ENCODE measurements at places on chromosomes 4 and X.

DNA sequence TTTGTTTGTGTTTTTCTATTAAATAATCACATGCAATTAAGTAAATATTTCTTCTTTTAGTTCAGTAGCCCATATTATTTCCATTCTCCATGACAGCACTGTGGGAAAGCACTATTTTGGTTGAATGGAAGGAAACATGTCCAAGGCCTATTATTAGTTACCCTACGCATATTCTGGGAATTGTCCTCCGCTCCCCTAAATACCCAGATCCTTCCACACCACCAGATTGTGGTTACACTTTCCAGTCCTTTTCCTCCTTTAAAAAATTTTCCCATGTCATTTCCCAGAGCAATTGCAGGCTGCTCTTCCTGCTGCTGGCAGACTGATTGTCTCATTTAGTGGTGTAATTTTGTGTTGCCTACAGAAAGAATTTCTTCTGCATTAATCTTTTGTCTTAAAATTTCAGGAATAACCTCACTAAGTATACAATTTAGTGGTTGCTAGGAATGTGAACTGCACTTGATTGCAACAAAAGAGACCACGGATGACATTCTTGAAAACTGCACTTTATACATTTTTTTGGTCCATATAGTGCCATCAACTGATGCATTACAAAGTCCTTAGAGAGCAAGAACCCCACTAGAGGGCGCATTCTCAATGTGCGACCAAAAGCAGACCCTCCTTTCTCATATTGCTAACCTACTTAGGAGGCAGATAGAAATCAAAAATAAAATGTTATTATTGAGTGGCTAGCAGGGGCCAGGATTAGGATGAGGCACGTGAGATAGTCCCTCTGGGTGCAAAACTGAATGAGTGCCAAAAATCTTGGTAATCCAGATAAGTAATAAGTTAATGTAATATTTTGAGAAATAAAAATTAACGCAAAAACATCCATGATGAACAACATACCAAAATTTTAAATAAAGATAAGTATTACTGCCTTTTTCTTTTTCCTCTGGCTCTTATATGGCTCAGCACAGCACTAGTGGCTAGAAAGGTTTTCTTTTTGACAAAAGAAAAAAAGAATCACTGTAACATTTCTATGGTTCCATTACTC lies 98.8 kb upstream of the IQCM start:
- no peak for DNase-seq

GRCh38 chr4:2126309-2127043 lies 67.3 kb downstream of the NAT8L start:
- DNase-seq = no peak

GRCh38 chr4:54368281-54369265 lies 139.5 kb downstream of the PDGFRA start:
- no peak for DNase-seq

GRCh38 chr4:115249808-115250207 lies 136.4 kb upstream of the NDST4 start:
- DNase-seq = no peak

DNA sequence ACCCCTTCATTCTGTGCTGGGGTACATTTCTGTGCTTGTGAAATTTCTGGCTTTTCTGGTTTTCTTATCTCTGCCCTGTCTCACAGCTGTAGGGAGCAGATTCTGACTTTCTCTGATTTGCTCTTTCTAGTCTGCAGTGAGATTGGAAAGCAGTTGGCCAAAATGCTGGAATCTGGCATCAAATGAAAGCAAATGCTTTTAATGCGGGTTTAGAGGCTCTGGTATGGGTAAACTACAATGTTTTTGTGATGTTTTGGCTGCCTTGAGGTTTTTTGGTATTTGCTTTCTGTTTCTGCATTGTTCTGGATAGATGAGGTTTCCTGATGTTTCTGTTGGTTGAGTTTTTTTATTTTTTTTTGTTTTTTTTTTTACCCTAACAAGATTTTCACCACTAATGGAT lies 23.8 kb downstream of the SMIM20 start:
- no peak for DNase-seq

DNA sequence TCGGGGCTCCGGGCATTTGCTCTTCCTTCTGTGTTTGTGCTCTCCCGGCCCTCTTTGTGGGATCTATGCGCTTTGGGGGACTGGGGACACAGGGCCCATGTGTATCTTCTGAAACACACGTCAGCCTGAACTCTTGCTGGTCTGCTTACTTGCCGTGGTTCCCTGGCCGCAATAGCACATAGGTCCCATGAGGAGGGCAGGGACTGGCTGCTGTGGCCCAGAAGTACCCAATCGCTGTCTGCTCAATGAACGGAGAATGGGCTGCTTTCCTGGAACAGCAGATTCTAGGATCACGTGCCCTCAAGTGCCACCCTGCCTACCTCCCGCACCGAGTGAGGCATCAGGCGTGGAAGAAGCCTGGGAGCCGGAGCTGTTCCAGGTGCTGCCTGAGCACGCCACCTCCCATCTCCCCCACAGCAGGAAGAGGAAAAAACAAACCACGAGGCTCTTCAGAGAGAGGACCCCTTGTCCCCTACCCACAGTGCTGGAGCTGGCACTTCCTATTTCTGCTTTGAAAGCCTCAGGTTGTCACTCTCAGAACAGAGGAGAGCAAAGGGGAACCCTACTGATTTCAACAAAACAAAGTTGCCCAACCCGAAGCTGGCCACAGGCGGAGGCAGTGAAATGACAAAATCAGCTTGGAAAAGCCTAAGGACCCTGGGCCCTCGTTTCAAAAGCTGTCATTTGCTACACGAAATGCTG lies 3.8 kb downstream of the G6PD start:
- DNase-seq = no peak

- DNase-seq = no peak
Observed at GRCh38 chr4:169014586-169014985, 4.5 kb upstream of the CBR4 start.

DNA sequence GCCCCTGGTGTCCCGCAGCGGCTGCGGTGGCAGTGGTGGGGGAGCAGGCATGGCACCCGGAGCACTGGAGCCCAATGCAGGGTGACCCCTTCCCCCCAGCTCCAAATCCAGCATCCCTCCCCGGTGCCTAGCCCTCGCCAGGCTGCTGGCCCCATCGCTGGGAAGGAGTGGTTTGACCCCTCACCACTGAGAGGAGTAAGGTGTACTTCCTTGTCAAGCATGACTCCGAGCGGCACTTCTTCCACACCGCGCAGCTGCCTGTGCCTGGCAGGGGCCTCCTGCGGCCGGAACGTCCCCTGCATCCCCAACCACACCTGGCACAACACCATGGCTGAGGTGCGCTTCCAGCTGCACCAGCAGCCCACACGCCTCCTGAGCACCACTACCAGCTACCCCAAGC lies 27.0 kb downstream of the LRPAP1 start:
- no peak for DNase-seq

GRCh38 chr4:48153791-48154550 lies 19.9 kb upstream of the TXK start:
- DNase-seq = no peak

GRCh38 chrX:138648568-138648967 lies 62.9 kb downstream of the FGF13 start:
- DNase-seq = no peak

DNA sequence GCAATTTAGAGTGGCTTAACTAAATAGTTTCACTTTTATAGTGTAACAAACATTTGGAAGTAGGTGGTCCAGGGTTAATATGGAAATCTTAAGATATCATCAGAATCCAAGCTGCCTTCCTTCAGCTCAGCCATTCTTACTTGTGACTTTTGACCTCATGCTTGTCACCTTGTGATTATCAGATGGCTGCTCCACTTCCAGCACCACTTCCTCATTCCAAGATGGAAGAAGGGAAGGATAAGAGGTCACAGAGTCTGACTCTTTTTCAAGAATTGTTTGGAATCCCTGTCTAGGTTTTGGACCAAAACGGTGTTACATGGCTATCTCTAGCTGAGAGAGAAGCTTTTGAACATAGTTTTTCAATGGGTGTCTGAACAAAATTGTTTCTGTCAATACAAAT lies 39.9 kb downstream of the MTTP start:
- no peak for DNase-seq

GRCh38 chr4:72702948-72703347 lies 133.9 kb upstream of the ADAMTS3 start:
- DNase-seq = no peak

- DNase-seq = no peak
Observed at GRCh38 chr4:155666344-155667221, at the start of gene GUCY1A1. GUCY1A1 (plus strand) TSS chr4:155666848; CDS start chr4:155696868, 30,020 bp downstream.

- no peak for DNase-seq
Observed at GRCh38 chrX:139736151-139736550, 28.2 kb upstream of the MCF2 start.

GRCh38 chr4:108570993-108571569 lies 49.3 kb upstream of the RPL34 start:
- DNase-seq = no peak

DNA sequence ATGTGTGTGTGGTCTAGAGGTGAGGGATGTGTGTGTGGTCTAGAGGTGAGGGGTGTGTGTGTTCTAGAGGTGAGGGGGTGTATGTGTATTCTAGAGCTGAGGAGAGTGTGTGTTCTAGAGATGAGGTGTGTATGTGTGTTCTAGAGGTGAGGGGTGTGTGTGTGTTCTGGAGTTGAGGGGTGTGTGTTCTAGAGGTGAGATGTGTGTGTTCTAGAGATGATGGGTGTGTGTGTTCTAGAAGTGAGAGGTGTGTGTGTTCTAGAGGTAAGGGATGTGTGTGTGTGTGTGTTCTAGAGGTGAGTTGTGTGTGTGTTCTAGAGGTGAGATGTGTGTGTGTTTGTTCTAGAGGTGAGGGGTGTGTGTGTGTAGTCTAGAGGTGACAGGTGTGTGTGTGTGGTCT lies 1.3 kb downstream of the BST1 start:
- DNase-seq = no peak

DNA sequence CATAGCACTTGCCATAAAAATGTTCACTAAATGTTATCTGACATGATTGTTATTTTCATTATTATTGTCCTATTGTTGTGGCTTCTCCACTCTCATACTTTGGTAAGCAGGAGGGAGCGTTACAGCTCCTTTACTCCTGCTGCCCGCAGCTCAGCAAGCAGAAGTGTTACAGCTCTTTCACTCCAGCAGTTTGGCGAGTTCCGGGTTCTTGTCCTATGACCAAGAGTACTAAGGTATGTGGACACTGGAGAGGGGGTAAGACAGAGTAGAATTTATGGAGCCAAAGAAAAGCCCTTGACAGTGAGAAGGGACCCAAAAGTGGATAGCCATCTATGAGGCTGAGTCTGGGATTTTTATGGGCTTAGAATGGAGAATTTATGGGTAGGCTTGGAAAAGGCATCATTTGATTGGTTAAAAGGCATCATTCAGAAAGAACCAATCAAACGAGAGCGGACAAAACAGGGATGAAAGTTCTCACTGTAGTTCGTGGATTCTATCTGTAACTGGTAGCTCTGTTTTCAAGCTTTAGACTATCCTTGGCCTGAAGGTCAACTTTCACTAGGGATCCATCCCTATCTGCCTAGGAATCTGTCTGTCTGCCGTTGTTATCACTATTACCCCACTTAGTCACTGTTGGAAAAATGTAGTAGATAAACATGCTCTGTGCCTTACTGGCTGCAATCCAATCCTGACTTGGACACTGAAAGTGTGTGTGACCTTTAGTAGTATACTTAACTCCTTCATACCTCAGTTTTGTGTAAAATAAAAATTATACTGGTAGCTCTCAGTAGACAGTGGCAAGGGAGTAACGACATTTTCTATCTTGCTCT lies 545.6 kb upstream of the LCORL start:
- no peak for DNase-seq

DNA sequence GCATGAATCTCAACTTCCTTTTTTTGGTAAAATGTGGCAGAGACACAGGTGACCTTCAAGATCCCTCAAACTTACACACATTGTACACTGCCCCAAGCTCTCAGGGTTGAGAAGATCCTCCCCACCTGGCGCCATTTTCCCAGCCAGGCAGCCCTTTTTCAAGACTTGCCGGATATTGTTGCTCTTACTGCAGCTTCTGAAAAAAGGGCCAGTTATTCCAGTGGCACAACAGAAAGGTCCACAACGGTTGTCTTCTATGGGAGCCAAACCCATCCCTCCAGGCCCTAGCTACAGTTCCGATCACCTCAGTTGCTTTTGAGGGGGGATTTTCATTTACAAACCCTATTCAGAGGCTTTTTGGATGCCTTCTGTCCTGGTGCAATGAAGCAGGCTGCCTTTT lies 101.1 kb downstream of the CHIC2 start:
- no peak for DNase-seq

DNA sequence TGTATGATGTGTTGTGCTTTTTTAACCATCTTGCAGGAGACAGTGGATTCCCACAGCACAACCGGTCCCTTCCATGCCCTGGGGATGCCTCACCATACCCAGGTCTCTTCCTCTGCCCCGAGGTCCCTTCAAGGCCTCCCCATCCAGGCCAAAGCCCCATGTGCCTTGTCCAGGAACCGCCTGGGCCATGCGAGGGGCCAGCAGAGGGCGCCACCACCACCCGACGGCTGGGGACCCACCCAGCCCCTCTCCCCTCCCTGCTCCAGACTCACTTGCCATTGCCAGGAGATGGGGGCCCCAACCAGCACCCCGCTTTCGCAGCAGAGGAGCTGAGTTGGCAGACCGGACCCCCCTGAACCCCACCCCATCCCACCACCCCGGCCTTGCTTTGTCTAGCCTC lies 485.5 kb downstream of the TRAM1L1 start:
- no peak for DNase-seq

DNA sequence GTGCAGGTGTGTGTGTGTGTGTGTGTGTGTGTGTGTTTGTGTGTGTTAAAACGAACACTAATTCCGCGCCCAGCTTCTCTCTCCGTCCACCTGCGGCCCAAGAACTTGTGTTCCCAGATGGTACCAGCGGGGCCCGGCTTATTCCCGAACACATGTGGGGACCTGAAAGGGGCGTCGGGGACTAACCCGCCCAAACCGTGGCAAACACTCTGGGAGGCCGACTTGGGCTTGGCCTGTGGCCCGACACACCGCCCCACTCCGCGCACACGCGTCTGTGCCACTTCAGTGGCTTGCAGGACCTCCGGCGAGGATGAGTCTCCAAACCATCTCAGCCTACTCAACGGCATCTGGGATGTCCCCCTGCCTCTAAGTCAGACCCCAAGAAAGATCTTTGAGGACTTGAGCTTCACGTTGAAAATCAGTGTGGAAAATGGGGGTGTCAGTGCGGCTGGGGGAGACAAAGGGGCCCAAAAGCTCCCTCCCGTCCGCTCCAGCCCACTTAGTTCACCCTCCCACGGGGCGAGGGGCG lies 790 bp upstream of the HHIP start:
- no peak for DNase-seq

GRCh38 chr4:152803541-152803940 lies 23.8 kb downstream of the ARFIP1 start:
- DNase-seq = no peak

All from activated T-helper 1 cell treated with Interleukin-2 at 50 U/mL for 16 hours (primary cell).